Activated T-helper 1 cell treated with anti-CD3 and anti-CD28 coated beads, Interleukin-2, amount 50 U/mL, for 16 hours (primary cell): ENCODE measurements at places on chromosomes 13 and 19.
A peak's percentile ranks its signal among the peaks of the same experiment; 100 is the strongest.

GRCh38 chr19:43548706-43549105, 15.7 kb downstream of the ZNF575 start:
- DNase-seq = no peak

DNA sequence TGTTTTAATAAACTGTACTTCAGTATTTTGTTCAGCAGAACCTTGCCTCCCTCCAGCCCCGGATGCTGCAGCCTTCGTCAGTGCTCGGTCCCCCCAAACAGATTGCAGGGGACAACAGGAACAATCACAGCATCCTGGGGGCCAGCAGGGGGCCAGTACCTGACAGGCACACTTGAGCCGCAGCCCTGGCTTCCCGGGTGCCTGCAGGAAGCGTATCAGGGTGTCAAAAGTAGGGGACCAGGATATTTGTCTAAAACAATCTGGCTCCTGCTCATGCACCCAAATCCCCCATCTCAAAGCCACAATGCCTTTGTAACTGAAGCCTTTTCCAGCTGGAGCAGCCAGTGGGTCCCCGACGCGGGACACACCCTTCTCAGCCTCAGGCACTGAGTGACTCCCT, 167.5 kb upstream of the TSHZ3 start:
- no peak for DNase-seq

GRCh38 chr13:71774863-71775262, 92.1 kb downstream of the DACH1 start:
- DNase-seq = no peak

GRCh38 chr19:45478454-45479238, 10.8 kb downstream of the FOSB start:
- peak; percentile 79 for DNase-seq

- DNase-seq = no peak
Measured at GRCh38 chr13:91630946-91631345, 232.5 kb downstream of the GPC5 start.
